ENCODE measurements at places on chromosomes 4 and X. TPM values are rescaled to one million over a fixed set of nuclear protein-coding genes. Genes with fewer than 3 reads are reported as not detected.

LDB2 gene
- polyA plus RNA-seq: 87.9 TPM

SLC9A6 gene
- polyA plus RNA-seq: 16.9 TPM

VCX3A gene
- not detected for polyA plus RNA-seq

ADGRG2 gene
- polyA plus RNA-seq: 3.5 TPM

AREG gene
- polyA plus RNA-seq: 0.95 TPM

HTN1 gene
- polyA plus RNA-seq: not detected

GPRIN3 gene
- 2.0 TPM for polyA plus RNA-seq

TLR7 gene
- polyA plus RNA-seq: 0.84 TPM

NLGN3 gene
- polyA plus RNA-seq: 6.9 TPM

DDX53 gene
- not detected for polyA plus RNA-seq

SHROOM4 gene
- polyA plus RNA-seq: 38.8 TPM

SYP gene
- 3.1 TPM for polyA plus RNA-seq

FGF13 gene
- polyA plus RNA-seq: 12.5 TPM

GNRHR gene
- polyA plus RNA-seq: 0.77 TPM

NUP62CL gene
- 3.1 TPM for polyA plus RNA-seq

FAM156B gene
- polyA plus RNA-seq: 16.5 TPM

NAP1L3 gene
- 20.1 TPM for polyA plus RNA-seq

ZDHHC15 gene
- 4.0 TPM for polyA plus RNA-seq

PDGFRA gene
- 125 TPM for polyA plus RNA-seq

RNF175 gene
- 7.7 TPM for polyA plus RNA-seq

All from right lung (tissue), 10 donors.